ENCODE measurements at places on chromosomes 16 and 17.

DNA sequence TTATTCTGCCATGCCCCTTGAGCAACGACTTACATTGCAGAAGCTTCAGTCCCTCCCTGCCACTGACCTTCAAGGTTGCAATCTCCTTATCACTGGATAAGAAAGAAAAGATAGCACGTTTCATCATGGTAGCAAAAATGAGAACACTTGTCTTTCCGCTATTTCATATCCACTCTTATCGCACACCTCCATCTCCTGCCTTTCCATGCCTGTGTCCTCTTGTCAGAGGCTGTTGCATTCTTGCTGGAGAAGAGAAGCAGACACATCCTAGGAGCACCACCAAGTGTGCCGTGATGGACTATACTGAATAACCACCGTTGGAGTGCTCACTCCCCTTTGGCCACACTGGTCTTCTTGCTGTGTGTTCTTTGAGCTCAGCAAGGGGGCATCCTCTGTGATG, 230.6 kb upstream of the IRX3 start:
- no peak for DNase-seq

- no peak for DNase-seq
Observed at GRCh38 chr17:33086878-33087277, 95.2 kb downstream of the SPACA3 start.

DNA sequence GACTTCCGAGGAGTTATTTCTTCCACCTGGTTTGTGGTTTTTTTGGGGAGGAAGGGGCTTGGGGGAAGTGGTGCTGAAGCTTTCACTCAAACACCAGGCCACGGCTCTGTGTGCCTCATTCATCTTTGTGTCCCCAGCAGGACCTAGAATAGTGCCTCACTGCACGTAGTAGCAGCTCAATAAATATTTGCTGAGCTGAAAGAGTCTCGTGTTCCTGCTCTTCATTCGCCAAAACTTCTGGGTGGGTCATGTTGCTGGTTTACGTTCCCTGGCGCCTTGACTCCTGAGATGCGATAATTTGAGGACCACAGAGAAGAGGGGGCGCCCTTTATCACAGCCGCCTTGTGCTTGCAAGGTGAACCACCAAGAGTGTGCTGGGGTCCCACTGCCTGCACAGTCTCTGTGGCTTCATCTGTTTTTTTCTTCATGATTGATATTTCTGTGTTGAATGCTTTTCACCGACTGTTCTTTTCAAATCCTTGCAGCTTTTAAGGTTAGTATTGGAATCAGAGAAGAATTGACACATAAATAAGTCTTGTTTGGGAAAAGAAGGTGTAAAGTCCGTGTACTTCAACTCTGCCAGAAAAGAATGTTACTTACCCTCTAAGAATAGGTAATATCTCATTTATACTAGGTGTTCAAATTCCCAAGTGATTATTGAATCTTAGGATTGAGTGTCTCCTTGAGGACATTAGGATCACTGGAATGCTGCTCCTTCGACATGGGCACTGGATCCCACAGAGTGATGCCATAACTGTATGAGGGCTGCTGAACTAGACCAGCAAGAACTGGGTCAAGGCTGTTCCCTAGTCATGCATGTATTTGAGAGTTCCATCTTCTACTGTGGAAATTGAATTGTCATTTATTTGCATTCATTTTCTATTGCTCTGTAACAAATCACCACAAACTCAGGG, 92.7 kb upstream of the CLEC18A start:
- no peak for DNase-seq

- no peak for DNase-seq
Observed at GRCh38 chr17:15240644-15241043, 24.5 kb downstream of the PMP22 start.

DNA sequence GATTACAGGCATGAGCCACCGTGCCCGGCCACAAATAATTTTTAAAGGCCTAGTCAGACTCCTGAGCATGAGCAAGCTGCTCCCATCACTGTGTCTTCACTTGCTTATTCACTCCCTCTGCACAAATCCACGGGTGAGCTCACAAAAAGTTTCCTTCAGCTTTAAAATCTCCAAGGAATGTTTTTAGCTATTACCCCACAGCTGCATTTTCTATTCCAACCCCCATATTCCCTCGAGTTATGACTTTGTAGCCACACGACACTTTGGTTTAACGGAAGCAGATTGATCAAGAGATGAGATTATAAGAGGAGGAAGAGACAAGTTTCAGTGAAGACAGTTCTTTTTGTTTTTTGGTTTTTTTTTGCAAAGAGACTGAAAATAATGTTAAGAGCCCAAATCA, 49.1 kb upstream of the SLC25A19 start:
- DNase-seq: no peak

- DNase-seq: no peak
Observed at GRCh38 chr16:49488336-49488735, 114.7 kb downstream of the C16orf78 start.

DNA sequence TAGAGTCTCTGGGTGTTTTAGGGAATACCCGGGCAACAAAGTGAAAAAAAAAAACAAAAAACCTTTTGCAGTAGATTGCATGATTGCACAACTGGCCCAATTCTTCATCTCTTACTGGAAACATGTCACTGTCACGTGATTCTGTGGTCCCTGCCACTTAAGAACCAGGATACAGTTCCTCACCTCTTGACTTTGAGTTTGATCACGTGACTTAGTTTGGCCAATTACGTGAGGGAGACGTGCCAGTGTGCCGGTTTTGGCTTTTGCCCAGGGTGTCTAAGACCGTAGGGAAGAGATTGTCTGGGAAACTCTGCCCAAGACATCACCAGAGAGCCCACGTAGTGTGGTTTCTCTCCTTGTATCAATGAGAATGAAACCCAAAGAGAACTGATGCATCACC, 88.7 kb downstream of the GRIN2A start:
- DNase-seq: no peak

DNA sequence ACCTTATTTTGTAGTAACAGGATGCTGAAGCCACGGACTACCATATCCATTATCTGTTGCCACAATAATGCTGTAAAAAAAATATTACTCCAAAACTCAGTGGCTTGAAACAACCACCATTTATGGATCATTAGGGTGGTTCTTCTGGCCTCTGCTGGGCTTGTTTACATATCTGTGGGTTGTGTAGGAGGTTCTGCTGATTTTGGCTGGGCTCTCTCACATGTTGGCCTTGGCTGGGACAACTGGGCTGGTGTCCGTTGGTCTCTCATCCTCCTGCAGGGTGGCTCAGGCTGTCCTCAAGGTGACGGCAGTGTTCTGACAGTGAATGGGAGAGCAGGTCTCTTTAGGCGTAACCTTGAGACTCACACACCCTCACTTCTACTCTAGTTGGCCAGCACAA, 76.0 kb downstream of the GPR139 start:
- DNase-seq: no peak

DNA sequence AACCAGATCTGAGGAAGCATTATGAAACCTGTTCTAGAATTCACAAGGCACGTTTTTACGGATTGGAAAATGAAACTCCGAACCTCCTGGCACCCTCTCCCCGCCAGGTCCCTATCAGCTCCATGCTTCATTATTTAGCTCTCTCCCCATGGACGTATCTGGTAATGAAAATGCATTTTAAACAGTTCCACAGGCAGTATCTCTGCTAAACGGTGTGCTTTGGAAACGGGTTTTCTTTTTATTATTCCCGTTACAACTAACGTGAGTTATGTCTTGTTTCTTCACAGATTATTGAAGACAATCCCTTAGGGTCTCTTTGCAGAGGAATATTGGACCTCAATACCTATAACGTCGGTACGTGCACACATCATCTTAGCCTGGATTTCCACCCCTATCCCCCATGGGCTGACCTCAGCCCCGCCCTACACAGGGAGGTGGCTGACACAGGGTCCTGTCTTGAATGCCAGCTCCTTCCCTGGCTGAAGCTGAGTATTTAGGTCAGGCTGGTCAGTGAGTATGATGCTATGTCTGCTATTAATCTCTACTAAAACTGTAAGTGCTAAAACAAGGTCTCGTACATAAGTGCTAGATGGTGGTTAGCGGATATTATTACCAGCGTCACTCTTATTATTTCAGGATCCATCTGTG, 82.9 kb downstream of the SDR42E1 start:
- no peak for DNase-seq

- DNase-seq: no peak
Observed at GRCh38 chr17:34117811-34118210, 137.3 kb upstream of the CCL2 start.

- DNase-seq: no peak
Observed at GRCh38 chr17:44266402-44267164, 1.4 kb downstream of the SLC4A1 start.

DNA sequence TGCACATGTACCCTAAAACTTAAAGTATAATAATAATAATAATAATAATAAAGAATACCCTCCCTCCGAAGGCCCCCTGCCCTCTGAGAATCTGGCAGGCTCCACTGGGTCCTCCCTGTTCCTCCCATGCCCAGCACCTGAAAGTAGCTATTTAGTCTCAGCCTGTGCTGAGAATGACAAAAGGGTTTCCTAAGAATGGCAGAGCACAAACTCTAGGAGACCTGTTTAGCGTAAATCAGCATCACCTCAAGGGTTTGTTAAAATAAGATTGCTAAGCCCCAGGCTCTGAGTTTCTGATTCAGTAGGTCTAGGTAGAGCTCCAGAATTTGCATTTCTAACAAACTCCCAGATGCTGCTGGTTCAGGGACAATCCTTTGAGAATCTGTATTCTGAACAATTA, 606.8 kb upstream of the CDH11 start:
- DNase-seq: no peak

DNA sequence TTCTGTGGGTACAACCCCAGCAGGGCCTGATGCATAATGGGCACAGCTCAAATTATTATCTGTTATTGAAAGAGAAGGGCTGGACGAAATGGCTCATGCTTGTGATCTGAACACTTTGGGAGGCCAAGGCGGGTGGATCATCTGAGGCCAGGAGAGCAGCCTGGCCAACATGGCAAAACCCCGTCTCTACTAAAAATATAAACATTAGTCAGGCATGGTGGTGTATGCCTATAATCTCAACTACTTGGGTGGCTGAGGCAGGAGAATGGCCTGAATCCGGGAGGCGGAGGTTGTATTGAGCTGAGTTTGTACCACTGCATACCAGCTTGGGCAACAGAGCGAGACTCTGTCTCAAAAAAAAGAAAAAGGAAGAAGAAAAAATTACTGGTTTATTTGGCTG, 100.7 kb downstream of the ABCC1 start:
- DNase-seq: no peak

- no peak for DNase-seq
Observed at GRCh38 chr16:26658915-26659314, 407.8 kb upstream of the C16orf82 start.
